ENCODE measurements at places on chromosomes 2 and 18.
A peak's percentile ranks its signal among the peaks of the same experiment; 100 is the strongest.

DNA sequence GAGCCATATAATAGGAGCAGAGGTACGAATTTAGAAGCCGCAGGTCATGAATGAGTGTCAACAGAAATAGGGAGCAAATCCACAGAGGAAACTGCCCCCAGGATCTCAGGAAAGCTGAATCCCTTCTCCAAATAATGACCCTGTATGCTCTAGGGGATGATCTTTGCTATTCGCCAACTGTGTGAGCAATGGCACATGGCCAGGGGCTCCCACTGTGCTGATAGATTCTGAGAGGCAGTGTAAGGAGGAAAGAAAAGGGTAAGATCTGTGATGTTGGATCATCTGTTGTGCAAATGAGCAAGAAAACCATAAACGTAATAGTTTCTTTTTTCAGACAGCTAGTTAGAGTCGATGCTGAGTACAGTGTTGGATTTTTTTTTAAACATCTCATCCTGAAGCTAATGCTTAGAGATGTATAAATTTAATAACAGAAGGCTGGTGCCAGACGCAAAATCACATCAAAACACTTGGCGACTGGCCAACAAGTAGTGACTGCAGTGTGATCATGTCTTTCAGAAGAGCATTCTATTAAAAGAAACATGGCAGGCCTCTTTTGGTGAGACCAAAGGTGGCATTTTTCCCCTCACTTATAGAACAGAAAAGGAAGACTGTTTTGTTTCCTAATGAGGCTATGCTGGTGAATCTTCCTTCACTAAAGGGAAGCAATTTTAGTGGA is 77.4 kb downstream of the ABCA12 start:
- DNase-seq: no peak

- no peak for DNase-seq
Measured at GRCh38 chr2:72438364-72438763, 290.7 kb upstream of the CYP26B1 start.

DNA sequence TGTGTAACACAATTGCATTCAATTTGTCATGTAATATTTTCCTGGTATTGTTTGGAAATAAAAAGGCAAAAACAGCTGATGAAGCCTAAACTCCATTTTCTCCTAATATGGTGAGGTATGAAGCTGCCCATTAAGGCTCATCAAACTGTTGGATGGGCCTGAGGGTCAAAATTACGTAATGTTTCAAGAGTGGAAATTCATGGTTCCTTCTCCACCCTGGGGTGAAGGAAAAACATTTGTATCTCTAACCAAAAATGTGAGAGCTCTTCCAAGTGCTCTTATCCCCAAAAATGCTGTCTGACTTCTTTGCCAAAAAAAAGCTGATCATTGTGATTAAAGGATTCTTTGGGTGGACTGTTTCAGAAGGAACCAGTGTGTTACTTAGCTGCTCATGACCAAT is 91.8 kb downstream of the ARHGAP28 start:
- no peak for DNase-seq

DNA sequence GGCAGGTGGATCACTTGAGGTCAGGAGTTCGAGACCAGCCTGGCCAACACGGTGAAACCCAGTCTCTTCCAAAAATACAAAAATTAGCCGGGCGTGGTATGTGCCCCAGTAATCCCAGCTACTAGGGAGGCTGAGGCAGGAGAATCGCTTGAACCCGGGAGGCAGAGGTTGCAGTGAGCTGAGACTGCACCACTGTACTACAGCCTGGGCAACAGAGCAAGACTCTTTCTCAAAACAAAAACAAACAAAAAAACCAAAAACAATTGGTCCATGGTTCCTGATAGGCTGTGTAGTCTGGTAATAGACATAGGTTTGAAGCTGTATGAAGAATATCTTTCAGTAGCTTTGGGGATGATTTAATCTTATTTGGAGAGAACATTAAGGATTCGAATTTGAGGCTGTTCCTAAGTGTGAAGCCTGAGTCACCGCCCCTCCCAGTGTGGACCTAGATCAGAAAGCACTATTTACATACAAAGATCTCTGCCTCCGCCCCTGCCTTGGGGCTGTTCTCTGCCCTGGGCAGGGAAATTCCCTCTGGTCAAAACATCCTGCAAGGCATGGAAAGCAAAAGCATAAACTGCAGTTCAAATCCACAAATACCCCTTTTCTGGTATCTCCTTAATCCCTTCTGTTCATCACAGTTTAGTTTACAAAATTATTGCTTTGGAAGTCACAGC is 52.8 kb upstream of the PMAIP1 start:
- DNase-seq: peak; percentile 17

DNA sequence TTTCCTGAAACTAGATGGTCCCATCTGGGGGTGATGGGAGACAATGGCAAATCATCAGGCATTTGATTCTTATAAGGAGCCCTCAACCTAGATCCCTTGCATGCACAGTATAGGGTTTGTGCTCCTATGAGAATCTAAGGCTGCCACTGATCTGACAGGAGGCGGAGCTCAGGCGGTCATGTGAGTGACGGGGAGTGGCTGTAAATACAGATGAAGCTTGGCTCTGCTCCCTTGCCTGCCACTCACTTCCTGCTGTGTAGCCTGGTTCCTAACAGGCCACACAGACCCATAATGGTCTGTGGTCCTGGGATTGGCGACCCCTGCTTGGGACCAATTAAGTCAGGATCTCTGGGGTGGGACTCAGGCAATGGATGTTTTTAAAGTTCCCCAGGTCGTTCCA is 293.4 kb downstream of the ZNF521 start:
- DNase-seq: no peak

DNA sequence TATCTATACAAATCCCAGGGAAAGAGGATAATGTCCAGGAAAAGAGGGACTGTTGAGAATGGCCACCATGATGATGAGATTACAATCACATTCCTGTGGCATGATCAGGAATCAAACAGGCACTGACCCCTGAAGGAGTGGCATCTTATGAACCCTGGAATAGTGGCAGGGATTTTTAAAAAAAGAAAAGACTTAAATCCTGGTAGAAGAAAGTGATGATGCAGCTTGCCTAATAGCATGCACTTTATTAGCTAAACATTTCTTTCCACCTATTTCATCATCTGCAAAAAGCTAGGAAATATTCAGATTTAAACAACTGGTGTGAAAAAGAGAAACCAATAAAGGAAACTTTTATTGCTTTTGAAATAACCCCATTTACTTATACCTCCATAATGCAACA is 87.2 kb upstream of the FSHR start:
- no peak for DNase-seq

GRCh38 chr18:23257686-23258565 is 122.6 kb downstream of the CABLES1 start:
- DNase-seq: no peak

DNA sequence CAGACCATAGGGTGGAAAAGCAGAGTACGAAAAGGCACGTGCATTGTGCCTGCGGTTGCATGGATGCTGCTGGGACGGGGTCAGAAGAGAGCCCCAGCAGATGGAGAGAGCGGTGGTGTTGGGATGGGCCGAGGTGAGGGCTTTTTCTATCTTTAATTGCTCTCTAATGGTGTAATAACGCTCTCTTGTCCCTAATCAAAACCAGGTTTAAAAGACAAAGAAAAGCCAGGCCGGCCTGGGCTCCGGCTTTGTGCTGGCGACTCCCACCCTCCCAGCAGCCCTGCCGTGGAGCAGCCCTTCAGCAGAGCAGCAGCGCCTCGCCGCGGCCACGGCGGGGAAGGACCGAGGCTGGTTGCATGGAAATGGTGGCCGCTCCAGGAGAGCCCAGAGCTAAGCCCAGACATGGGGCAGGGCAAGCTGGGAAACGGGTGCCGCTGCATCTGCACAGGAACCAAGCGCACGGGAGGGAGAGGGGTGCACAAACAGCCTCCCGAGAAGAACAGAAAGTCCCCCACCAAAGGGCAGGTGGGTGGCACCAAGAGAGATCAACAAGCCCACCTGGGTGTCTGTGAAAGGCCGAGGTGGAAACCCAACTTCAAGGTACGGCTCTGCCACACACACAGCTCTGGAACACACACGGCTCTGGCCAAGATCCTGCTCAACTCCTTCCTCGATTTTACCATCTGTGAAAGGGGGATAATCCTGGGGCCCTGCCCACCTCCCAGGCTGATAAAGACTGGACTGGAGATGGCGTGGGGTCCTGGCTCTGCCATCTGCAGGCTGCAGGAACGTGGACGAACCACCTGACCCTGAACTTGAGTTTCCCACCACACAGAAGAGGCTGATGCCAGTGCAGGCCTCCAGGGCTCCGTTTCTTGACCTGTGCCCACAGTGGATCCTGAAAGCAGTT is 15.0 kb downstream of the HS1BP3 start:
- DNase-seq: peak; percentile 47

DNA sequence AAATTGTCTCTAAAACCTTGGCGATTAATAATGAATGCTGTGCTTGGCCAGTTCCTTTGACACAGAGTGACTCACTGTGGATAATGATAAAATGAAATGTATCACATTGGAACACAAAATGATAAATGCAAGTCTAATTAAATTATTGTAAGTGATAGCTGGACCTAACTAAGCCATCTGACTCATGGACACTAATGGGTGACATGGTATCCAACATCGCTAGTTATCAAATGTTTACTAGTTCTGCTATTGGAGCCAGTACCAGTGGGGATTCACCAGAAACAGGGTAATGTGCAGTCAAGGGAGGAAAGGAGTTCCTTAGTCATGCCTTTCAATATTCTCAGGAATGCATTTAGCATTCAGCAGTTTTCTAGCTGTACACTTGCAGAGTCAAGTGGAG is 736.3 kb upstream of the ACVR2A start:
- DNase-seq: no peak

Measured in natural killer cell (primary cell).